ENCODE measurements at places on chromosomes 2 and 18.

GRCh38 chr2:196463706-196464105 is 175.8 kb upstream of the CCDC150 start:
- DNase-seq = no peak

- no peak for DNase-seq
Measured at GRCh38 chr2:44751754-44752479, 189.6 kb upstream of the SIX3 start.

GRCh38 chr2:178484245-178485041 is 4.2 kb downstream of the PLEKHA3 start:
- no peak for DNase-seq

- DNase-seq = no peak
Measured at GRCh38 chr2:215933151-215933550, 80.2 kb downstream of the MREG start.

DNA sequence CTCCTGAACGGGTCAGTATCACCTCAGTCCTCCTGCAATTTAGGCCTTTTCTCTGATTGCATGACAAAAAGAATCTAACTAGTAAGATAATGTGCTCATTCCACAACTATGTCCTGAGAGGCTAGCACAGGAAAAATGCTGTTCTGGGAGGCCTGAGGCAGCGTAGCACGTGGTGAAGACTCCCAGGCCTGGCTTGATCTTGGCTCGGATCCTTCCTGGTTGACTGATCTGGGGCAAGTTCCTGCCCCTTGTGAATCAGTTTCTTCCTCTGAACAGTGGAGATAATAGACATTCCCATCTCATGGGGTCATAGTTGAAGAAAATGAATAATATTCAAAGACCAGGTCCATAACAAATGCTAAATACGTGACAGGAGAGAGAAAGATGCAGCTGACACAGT is 12.3 kb downstream of the FBLN7 start:
- DNase-seq = no peak

- DNase-seq = no peak
Measured at GRCh38 chr2:10022041-10022421, 21.3 kb upstream of the KLF11 start.

GRCh38 chr2:46164529-46165301 is 132.5 kb upstream of the EPAS1 start:
- DNase-seq = no peak

DNA sequence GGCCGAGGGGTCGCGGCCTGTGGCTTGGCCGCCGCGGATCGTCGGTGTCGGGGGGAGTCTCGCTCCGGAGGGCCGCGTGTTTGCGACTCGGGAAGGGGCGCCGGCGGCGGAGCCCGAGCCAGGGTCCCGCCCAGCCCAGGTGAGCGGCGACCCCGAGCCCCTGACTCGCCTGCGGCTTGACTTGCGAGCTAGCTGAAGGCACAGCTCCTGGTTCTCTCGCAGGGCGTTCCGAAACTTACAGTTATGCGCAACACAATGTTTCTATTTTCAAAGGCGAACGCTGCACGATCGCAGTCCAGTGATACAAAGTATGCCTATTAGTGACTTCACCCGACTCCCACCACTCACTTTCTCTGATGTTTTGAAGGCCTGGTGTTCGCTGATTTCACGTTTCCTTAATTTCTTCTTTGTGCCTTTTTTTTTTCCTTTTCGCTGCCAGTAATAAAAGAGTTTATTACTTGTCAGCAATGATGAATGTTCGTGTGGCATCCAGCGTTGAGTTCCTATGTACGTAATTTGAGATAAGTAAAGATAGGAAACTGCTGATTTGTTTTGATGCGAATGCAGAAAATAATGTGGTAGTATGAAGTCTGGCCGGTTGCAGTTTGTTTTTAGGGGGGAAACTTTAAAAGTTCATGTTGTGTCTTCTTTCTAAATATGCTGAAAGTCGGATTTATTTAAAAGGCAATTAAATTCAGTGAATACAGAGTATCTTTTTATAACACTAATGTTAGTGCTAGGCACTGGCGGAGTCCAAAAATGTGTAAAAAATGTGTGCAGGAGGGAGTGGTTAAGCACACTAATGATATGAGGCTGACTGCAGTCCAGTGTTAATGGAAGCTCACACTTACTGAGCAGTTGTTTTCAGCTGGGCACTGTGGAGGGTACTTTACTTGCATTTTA is 706 bp downstream of the UBXN2A start:
- no peak for DNase-seq

- DNase-seq = no peak
Measured at GRCh38 chr18:57437402-57437765, 2.2 kb downstream of the ONECUT2 start.

- no peak for DNase-seq
Measured at GRCh38 chr2:84874381-84875212, 6.3 kb downstream of the TRABD2A start.

- no peak for DNase-seq
Measured at GRCh38 chr2:55033076-55033742, 17.0 kb downstream of the RTN4 start.

DNA sequence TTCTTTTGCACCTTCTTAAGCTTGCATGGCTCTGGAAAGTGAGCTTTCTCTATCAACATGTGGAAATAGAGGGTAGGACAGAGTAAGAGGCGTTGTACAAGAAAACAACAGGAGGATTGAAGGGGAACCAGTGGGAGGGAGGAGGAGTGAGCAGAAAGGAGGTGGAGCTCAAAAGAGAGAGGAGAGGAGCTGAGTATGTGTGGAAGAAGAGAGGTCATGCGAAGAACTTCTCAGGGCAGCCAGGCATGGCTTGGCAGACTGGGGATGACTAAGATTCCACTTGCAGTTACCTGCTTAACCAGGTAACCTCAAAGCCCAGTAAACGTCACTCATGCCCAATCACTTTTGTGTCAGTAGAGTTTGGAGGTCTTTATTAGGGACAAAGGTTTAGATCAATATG is 105.1 kb downstream of the BCL2L11 start:
- DNase-seq = no peak

GRCh38 chr2:26299471-26300101 is 46.4 kb upstream of the SELENOI start:
- DNase-seq = peak; percentile 50

All from immature natural killer cell (primary cell).